ENCODE measurements at places on chromosomes 5 and 9.

GRCh38 chr5:79705632-79706031, 16.0 kb downstream of the CMYA5 start:
- DNase-seq, result no peak

DNA sequence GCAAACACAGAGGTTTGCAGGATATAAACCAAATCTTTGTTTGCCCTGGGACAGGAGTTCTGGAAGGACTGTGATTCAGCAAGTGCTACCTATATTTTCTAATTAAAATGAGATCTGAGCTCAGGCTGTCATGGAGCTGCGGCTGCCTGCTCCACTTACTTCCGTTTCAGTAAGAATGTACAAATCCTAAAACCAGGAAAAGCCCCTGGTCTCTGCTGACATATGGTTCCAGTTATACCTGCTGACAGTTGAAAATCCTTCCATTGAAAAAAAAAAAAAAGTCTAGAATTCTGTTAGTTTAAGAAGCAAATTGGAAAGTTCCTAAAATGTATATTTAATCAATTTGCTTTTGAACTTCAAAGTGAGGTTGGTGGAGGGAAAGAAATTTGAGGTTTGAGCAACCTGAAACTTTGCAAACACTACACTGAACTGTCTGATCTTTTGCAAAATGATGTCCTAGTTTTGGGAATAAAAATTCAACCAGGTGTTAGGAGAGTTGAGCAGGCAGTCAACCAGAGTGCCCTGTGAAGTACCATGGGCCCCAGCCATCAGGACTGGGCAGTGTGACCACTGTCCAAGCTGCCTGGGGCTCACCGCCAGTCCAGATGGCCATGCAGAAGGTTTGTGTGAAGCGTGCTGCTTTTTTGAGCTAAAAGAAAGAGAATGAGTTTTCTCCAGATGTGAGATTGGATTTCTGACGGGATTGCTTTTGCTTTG, 50.6 kb downstream of the SHB start:
- no peak for DNase-seq

DNA sequence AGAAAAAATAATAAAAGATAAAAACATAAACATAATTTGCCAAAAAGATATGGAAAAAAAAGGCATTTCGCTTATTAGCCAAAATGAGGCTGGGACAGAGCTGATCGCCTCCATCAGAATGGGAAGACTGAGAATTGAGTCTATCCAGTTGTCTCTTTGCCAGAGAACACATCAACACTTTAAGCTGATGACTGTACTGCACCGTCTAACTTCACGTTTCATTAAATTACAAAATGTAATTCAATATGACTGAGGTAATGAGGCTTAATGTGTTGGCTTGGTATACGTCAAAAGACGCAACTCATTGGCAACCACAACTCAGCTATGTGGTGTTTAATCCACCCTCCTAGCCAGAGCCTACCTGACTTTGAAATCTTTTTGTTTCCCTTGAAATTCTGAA, 462.7 kb upstream of the CD180 start:
- DNase-seq, result no peak

- no peak for DNase-seq
Measured at GRCh38 chr5:139155333-139155732, 42.8 kb downstream of the SIL1 start.

DNA sequence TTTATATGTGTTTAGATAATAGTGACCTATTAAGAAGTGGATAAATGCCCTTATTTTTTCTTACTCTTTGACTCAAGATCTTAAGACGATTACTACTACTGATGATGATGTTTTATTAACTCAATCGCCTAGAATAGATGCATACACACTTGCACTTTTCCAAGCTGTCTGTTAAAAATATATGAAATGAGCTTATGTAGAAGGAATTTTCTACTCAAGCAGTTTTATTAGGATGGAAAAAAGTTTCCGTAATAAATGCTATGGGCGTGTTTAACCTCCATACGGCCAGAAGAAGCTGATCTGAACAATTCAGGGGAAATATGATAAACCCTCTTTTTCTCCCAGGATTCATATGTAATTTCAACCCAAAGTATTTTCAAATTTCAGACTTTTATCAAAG, 455.7 kb upstream of the MPDZ start:
- no peak for DNase-seq

- DNase-seq, result no peak
Measured at GRCh38 chr5:43302481-43302880, 10.7 kb downstream of the HMGCS1 start.

DNA sequence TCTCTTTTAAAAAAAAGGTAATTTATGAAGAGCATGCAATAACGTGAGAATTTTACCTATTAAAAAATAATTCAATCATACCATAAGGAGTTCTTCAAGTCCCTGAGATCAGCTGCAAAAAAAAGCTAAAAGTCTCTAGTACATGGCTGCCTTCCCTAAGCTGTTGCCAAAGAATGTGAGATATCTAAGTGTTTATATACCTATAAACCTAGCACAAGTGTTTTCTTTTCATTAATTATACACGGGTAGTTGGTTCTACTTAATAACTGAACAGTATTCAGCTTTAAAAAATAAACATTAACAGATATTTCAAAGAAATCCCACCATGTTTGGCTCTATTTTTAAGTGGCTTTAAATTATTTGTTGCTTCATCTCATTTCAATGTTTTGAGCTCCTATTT, 25.9 kb downstream of the FNBP1 start:
- no peak for DNase-seq

- no peak for DNase-seq
Measured at GRCh38 chr9:129626625-129627284, 792 bp downstream of the NTMT1 start.

DNA sequence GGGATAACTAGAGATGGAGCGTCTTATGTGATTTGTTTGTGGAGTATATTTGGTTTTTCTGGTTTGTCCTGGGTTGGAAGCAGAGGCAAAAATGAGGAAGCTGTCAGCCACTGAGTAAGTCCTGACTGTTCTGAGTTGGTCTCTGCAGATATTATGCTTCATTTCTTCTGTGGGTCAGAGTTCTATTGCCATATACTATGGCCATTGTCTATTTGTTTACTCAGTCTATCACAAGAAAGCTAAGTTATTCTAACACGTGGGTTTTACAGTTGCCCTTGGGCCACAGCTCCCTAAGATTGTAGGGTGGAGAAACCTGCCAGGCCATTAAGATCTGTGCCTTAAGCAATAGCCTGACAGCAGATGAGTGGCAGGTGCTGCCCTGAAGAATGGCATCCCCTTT, 3.0 kb upstream of the CTSV start:
- DNase-seq, result no peak

DNA sequence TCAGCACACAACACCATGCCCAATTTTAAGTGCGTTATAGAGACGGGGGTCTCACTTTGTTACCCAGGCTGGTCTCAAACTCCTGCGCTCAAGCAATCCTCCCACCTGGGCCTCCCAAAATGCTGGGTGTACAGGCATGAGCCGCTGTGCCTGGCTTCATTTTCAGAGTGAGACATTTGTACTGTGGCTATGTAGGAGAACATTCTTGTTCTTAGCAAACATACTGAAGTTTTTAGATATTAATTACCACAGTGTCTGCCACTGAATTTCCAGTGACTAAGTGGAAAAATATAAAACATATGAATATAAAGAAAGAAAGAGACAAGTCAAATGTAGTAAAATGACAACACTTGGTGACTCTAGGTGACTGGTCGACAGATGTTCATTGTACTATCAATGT, 20.9 kb downstream of the BTNL9 start:
- DNase-seq, result no peak

DNA sequence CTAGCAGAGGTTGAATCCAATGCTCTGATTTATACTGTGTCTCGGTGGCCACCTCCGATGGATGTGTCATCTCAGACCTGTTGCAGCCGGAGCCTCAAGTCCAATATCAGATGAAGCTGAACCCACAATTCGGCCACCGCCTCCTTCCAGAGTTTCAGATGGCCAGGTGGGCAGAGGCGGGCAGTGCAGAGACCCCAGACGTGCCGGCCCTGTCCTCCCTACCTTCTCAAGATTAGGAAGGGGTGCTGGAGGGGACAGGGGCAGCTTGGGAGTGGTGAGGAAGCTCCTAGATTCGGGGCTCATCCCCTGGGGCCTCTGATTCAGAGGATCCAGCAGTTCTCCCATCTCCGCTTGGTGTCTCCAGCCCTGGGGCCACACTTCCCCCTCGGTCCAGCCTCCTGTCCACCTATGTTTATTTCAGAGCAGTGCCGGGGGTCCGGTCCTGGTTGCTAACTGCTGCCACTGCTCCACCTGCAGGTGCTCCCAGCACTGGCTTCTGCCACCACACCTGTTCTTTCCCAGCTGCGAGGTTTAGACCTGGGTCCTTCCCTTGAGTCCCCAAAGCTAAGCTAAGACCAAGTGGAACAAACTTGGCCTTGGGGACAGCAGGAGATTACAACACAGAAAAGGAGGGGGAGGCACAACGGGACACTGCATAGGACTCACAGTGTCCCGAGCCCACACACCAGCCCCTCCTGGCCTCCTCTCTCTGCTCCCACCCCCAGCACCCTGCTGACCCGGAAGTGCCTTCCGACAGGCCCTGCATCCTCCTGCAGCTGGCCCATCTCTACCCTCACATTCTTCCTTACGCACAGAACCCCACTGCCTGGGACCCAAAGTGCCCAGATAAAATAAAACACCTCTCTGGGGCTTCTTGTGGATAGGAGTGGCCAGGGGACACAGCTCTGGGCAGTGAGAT, 81.6 kb downstream of the NTNG2 start:
- no peak for DNase-seq

DNA sequence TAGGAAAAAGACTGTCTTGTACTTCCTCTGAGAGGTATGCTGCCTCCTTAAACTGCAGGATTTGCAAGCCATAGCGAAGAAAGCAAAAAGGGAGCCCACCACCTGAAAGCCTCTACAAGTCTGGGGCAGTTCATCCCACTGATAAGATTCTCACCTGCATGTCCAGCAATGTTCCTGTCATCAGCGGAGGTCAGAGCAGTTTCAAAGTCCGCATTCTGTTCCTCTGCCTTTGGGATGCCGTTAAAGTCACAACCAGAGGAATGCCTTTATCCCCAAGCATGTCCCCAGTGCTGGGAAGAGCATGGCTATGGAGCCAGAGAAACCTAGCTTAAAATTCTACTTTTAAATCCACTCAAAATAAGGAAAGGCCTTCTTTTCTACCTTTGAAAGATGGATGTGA, 220.5 kb downstream of the GLIS3 start:
- no peak for DNase-seq

- DNase-seq, result no peak
Measured at GRCh38 chr5:14672082-14672481, 7.6 kb downstream of the OTULIN start.

Data from cortex of kidney (tissue), 1 donor.